ELR (cell line): ENCODE measurements at places on chromosomes 4 and X.

- DNase-seq, result peak; percentile 55
Observed at GRCh38 chr4:144658903-144659302, 12.9 kb downstream of the HHIP start.

DNA sequence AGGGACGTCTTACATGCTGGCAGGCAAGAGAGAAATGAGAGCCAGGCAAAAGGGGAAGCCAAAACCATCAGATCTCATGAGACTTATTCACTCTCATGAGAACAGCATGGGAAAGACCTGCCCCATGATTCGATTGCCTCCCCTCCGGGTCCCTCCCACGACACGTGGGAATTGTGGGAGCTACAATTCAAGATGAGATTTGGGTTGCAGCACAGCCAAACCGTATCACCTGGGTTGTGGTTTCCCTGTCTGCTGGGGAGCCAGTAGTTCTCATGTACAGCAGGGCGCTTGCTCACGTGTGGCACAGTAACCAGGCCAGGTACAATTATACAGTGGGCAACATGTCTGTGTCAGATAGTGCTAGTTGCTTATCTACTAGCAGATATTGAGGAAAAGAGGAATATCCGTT lies 11.1 kb upstream of the RS1 start:
- no peak for DNase-seq

DNA sequence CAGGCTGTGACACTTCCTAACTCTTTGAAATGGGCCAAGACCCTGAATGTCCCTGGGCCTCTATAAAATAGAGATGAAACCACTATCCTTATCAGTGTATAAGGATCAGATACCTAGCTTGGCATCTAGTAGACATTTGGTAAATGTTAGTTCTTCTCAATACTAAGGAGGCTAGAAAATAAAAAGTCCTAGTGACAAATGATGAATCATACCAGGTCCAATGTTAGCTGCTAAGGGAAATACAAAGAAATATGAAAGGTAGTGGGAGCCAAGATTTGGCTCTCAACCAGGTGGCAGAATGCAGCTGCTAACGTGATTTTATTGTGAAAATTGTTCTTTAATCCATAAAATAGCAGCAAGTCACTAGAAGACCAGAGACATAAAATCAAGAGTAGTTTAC lies 19.8 kb upstream of the PPARGC1A start:
- peak; percentile 21 for DNase-seq

DNA sequence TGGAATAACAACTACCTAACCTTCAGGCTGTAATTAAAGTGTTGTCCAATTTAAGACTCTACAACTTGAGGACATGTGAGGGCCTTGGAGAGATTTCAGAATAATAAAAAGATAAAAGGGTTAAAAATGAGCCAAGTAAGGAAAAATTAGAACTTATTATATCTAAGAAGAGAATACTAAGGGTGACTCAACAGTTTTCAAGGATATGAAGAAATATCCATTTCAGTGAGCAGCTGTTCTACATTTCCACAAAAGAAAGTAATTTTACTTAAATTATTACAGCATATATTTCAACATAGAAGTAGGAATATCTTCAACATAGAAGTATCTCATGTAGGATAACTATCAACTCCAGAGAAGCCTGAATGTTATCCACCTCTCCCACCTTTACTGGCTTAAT lies 11.3 kb downstream of the SNX12 start:
- peak; percentile 5 for DNase-seq

DNA sequence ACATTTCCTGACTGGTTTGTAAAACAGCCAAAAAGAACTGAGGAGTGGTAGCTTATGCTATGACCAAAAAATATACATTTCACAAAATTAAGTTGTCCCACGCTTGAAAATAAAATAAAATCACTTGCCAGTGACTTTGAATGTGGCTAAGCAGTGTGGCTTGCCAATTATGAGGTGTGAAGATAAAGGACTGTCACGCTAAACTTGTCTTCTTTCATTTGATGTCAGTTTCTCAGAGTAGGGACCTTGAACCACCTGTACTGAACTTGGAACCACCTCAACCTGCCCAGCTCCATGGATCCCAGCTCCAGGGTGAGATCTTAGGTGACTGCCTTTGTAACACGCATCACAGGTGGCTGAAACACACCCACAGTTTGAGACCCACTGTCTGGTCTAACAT lies 113.7 kb upstream of the TBL1X start:
- no peak for DNase-seq

- no peak for DNase-seq
Observed at GRCh38 chrX:2867206-2867605, 38.5 kb downstream of the GYG2 start.
